ENCODE measurements at places on chromosomes 7 and 10. TPM values are rescaled to one million over a fixed set of nuclear protein-coding genes. Genes with fewer than 3 reads are reported as not detected.

The MAGI2 gene
- 6.3 TPM for total RNA-seq

The SPDYE1 gene
- total RNA-seq, result 0.13 TPM

The ITPRID1 gene
- total RNA-seq, result not detected

The CALHM1 gene
- total RNA-seq, result not detected

The NME8 gene
- not detected for total RNA-seq

The FAM221A gene
- 3.7 TPM for total RNA-seq

The H2BK1 gene
- not detected for total RNA-seq

The WDR86 gene
- total RNA-seq, result not detected

The PNPLA8 gene
- total RNA-seq, result 31.9 TPM

The ANKRD61 gene
- not detected for total RNA-seq

The MMP21 gene
- total RNA-seq, result not detected

The POLR3A gene
- total RNA-seq, result 9.9 TPM

The SFTPA1 gene
- 0.19 TPM for total RNA-seq

The PCLO gene
- total RNA-seq, result 3.2 TPM

The EFCAB10 gene
- total RNA-seq, result not detected

The TMEM72 gene
- not detected for total RNA-seq

The STMP1 gene
- total RNA-seq, result 31.4 TPM

The SLC39A12 gene
- total RNA-seq, result not detected

The HYAL4 gene
- 0.32 TPM for total RNA-seq

The SLC25A28 gene
- 24.8 TPM for total RNA-seq

The CUBN gene
- total RNA-seq, result 0.54 TPM

The GIMAP2 gene
- total RNA-seq, result 3.1 TPM

The CDH23 gene
- 9.3 TPM for total RNA-seq

The LGI1 gene
- not detected for total RNA-seq

The SFTPA2 gene
- total RNA-seq, result 0.11 TPM

The MYOF gene
- total RNA-seq, result 82.5 TPM

The HEPACAM2 gene
- total RNA-seq, result not detected

The HPSE2 gene
- total RNA-seq, result 0.16 TPM

The PLCE1 gene
- 51.5 TPM for total RNA-seq

The ZNF33B gene
- total RNA-seq, result 7.4 TPM

The OR2A7 gene
- total RNA-seq, result not detected
